SIG-M5 (cell line): ENCODE measurements at places on chromosomes 12 and 14.

DNA sequence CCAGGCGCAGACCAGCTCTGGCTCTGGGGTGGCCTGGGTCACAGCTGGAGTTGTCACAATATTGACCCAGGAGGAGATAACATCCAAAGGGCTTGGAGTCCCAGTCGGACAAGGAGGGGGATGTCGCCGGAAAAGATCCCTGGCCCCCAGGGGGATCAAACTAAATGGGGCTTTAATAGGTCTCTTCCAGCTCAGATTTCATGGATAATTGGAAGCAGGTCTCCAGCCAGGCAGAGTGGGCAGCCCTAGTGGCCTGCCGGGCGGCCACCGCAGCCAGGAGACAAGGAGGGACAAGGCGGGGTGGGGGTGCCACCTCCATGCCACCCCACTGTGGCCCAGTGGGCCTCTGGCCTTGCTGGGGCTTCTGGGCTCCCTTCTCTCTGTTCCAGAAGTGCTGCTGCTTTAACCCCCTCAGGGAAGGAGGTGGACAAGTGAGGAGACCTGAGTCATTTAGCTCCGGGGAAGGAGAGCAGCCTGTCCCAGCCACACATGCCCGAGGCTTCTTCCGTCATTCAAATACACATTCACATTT is 23.1 kb upstream of the PGF start:
- no peak for DNase-seq

- no peak for DNase-seq
Measured at GRCh38 chr12:53218551-53219291, 11.7 kb upstream of the ITGB7 start.

GRCh38 chr14:71202881-71203280 is 295.6 kb downstream of the PCNX1 start:
- no peak for DNase-seq

GRCh38 chr12:130181211-130181610 is 18.9 kb downstream of the FZD10 start:
- no peak for DNase-seq

- DNase-seq: no peak
Measured at GRCh38 chr12:64172143-64172970, 49.7 kb downstream of the KICS2 start.

- no peak for DNase-seq
Measured at GRCh38 chr14:28323951-28324741, 442.4 kb upstream of the FOXG1 start.

DNA sequence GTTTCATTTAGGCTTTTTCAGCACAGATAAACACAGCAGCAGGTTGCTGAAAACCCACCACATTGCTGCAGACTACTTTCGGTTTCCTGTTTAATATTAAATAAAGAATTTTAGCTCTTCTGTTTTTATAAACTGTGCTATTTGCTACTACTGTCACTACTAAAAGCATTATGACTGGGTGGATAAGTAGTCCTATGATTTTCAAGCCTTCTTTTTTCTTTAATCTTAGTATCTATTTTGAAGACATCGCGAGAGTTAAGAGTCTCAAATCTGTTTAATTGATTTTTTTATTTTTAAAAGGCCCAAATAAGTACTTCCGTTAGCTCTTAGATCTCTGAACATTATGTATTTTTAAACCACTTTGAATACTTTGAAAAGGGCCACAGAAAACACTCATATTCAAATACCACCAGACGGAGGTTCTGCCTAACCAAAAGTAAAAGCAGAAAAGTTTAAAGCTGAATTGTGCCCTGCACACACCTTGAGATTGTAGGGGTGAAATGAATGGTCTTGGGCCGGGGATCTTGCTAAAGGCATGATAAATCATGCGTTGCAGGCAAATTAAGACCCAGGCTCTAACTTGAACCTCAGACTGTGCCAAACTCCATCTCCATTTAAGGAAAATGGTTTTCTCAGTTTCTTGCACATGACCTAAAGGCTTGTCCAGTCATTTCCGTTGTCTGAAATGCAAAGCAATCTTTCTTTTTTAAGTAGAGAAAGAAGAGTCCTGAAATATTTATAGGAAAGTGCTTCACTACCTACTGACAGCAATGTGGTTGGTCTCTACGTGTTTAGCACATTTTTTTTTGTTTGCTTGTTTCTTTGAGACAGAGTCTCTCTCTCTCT is 13.6 kb upstream of the FOXN3 start:
- DNase-seq: no peak

DNA sequence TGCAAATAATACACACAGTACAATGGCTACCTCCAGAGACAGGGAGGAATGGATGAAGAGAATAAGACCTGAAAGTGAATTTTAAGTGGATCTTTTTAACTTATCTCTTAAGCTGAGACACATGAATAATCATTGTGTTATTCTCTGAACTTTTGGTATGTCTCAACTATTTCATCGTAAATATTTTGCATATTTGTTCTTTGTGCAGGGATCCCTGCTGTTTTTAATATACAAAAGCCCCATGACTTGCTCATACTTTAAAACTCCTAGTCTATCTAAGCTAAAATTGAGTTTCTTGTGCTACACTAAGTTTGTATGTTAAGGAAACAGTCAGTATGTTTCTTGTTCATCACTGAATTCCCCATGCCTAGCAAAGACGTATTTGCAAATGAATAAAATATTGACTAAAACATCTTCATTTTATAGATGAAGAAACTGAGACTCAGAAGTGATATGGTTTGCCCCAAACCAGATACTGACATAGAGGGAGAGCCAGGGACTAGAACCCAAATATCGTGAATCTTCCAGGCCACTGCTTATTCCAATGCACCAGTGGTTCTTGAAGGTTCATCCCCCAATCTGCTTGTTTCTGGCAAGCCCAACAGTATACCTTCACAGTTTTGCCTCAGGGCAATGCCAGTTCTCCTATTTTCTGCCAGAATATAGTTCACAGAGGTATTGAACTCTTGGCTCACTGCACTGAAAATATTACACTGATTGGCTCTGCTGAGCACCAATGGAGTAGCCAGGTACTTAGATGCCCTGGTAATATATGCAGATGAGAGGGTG is 356.9 kb downstream of the MED13L start:
- DNase-seq: no peak

DNA sequence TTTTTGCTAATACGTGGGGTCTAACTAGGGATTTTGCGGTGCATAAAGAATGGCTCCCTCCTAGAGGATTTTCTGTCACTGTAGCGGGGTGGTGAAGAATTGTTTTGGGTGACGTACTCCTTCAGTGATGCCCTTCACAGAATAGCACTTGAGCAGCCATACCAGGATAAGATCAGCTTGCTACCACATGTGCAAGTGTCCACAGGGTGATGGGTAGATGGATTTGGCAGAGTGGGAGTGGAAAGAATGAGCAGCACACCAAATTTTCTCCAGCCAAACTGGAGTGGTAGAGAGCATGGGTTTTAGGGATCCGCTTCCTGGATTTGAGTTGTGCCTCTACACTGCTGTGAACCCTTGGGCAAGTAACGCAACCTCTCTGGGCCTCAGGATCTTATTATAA is 2.3 kb downstream of the TCP11L2 start:
- no peak for DNase-seq

GRCh38 chr14:101788016-101788635 is 26.6 kb downstream of the PPP2R5C start:
- DNase-seq: no peak

DNA sequence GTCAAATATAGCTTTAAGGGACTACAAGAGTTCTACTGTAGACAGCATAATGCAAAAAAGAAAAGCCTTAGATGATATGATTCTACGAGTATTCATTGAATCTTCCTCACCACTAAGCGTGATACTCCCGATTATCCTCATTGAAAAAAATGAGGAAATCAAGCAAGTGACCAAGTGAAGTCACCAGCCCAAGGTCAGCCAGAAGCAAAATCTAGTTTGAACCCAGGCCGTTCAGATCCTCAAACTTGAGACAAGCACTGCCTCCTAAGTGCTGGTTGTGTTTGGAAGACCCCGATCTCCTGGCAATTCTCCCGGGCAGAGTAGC is 845 bp downstream of the GIT2 start:
- DNase-seq: no peak

DNA sequence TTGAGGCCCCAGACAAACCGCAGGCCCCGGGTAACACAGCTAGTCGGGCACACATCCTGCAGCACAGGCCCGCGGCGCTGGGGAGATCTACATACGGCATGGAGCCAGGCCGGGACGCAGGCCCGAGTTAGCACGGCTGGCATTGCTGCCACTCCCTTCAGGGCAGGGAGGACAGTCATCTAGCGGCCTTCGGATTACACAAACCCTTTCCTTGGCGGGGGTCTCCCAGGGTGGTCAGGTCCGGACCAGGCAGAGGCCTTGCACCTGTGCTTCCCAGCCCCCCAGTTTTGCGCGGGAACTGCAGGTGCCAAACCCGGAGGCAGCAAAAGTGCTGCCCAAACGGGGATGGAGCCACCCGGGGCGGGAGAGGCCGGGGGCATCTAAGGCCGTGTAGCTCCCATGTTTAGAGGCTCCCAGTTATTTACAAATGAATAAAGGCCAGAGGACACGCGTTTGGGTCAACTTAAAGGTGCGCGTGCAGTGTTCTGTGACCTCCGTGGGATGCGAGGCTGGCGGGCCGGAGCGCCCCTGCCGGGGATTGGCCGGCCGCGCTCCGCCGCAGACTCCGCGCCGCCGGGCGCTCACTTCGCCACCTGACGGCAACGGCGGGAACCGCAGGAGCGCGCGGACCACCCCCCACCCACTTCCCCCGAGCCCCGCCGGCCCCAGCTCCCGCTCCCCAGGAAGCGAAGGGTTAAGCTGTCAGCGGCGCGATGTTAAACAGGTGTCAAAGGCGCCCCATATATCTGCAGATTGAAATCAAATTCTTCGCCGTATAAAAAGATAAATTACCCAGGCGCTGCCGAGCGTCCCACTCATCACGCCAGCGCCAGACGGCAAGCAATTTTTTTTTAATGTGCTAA is 18.1 kb downstream of the VSX2 start:
- no peak for DNase-seq

GRCh38 chr12:53098354-53098981 is 1.0 kb downstream of the IGFBP6 start:
- DNase-seq: no peak

- no peak for DNase-seq
Measured at GRCh38 chr12:32437095-32437515, 37.7 kb downstream of the FGD4 start.

- no peak for DNase-seq
Measured at GRCh38 chr12:103830025-103830725, 10.9 kb downstream of the NT5DC3 start.

GRCh38 chr12:31477687-31478086 is 113.2 kb downstream of the DENND5B start:
- DNase-seq: no peak

DNA sequence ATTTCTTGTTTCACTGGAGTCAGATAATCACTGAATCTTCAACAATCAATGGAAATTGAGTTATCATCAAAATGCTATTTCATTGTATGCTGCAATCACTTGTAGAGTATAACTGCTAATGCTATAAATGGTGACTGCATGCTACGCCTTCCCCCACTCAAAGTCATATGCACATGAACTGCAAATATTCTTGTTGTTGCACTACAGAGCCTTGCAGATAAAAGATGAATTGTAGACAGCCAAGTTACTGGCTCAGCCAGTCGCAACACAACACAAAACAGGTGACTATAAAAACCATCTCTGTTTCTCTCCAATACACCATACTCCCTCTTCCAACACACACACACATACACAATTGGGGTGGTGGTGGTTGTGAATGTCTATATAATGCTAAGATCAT is 171.0 kb upstream of the HMGA2 start:
- DNase-seq: no peak

DNA sequence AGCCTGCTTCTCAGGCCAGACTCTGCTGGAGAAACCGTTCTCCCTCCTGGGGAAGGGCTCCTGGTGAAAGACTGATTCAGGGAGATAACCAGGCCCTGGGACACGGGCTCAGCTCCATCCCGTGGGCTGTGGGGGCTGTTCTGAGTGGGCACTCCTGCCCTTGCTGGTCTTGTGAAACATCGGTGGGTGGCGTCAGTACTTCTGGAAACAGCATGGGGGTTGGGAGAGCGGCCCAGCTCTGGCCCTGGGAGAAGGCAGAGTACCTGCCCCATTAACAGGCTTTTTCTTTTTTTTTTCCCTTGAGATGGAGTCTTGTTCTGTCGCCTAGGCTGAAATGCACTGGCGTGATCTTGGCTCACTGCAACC is 786 bp downstream of the SLC25A47 start:
- no peak for DNase-seq

DNA sequence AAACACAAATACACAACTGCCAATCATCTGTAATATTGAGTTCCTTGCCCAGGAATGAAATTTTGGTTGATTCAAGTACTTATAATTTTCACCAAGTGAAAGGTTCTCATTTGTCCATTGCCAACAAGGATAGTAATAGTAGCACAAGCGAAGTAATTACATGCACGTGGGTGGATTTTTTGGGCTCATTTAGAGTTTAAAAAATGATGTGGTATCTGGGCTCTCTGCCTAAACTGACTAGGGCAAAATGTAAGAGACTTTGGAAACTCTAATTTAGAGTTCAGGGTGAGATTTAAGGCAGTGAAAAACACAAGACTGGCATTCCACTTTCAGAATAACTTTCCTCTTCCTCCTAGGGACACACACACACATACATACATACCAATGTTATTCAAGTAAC is 111.7 kb downstream of the MYRFL start:
- DNase-seq: no peak

GRCh38 chr12:63779498-63780481 is at the start of gene RXYLT1:
Gene RXYLT1, plus strand, starts transcription at chr12:63779909. Its CDS starts 52 bp downstream, at chr12:63779961.
- peak; percentile 10 for DNase-seq

GRCh38 chr12:104858611-104859543 is 99.2 kb downstream of the SLC41A2 start:
- DNase-seq: no peak

DNA sequence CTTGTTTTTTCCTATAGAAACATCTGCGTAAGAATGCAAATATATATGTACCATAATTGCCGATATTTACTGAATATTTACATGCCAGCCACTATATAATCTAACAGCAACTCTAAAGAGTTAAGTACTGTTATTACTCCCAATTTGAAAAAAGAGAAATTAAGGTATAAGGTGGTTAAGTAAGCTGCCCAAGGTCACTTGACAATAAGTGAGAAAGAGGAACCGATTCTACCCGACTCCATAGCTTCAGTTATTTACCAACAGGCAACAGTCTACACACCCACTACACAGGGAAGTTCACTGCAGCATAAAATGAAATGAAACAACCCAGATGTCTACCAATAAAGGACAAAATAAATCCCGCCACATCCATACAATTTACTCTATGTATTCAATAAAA is 1.1 kb downstream of the MIS18BP1 start:
- peak; percentile 80 for DNase-seq

DNA sequence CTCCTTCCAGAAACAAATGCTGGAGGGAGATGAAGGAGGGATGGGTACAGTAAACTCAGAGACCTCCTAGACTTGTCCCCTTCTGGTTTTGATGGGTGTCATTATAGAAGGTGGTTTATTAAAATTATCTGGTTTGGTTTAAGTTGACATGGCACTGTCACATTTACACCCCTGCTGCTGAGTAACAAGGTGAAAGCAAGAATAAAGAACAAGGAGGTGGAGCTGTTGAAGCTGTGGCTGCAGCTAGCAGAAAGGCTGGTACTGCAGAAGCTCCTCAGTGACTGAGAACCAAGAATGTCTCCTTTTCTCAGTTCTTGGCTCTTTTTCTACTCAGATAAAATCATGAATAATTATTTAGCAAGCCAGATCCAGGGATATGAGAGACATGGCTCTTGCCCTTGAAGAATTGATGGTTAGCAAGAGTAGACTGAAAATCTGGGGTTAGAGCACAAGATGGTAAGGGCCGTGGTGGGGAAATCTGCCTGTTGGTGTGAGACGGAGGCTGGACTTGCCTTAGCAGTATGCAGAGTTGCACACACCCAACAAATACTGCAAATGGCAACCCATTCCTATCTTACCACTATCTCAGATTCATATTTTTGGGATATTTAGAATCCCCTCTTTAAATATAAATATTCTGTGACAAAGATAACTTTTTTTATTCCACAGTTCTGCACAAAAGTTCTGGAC is at the start of gene GZMH:
TSS of gene GZMH (minus strand) at position 31 of the 690 bp plus-strand sequence. CDS start 72 bp downstream, outside the sequence.
- DNase-seq: no peak
